ENCODE measurements at places on chromosomes 5 and 9. TPM values are rescaled to one million over a fixed set of nuclear protein-coding genes. Genes with fewer than 3 reads are reported as not detected.

GRCh38 chr5:34652466-34652865 is 3.7 kb upstream of the RAI14 start:
- no peak for DNase-seq

GRCh38 chr5:77844623-77845323 is 68.6 kb upstream of the TBCA start:
- no peak for DNase-seq

DNA sequence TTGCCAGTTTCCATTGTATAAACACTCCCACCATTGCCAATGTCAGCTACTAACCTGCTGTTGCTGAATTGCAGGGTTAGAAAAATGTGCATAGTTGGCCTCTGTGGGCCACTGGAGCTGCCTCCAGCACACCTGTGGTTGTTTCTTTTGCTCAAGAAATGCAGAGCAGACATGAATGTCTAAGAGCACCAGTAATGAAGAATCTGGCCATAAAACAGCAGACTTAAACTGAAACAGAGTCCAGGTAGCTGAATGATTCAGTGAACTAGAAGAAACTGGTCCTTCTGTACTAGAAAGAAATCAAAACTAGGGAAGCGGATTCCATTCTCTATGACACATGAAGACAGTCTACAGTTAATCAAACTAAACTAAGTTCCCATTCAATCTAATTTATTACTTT is 48.2 kb downstream of the NUDT12 start:
- no peak for DNase-seq

GRCh38 chr5:125050926-125051325 is 304.5 kb upstream of the ZNF608 start:
- no peak for DNase-seq

DNA sequence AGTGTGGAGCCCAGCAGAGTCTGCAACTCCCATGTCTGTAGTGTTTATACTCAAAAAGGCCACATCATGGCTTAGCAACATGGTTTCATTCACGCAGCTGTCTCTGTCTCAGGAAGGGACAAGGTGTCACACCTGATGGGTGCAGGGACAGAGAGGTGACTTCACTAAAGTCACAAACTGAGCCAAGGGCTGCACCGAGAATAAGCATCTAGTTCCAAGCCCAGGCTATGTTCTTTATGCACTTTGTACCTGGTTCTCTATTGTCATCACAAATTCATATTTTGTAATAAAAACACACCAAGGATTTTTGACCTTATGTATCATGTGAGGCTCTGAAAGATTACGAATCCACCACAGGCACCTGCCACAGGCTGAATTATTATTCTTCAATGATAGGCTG is 64.9 kb upstream of the STK32A start:
- DNase-seq = no peak

Gene CDHR2
- 0.19 TPM for total RNA-seq
